A549 treated with RU486 at 1 μM for 4 hours (cell line): ENCODE measurements at places on chromosomes 1 and 21. TPM values are rescaled to one million over a fixed set of nuclear protein-coding genes. Genes with fewer than 3 reads are reported as not detected.

The TSPAN2 gene
- total RNA-seq = 0.95 to 1.5 TPM (median 1.2 TPM) in 5 replicates

The PI4KB gene
- total RNA-seq = 25.8 to 29.8 TPM (median 27.9 TPM) in 5 replicates

The CD1D gene
- 0.05 to 0.08 TPM (median 0.07 TPM) in 3 of 5 replicates, not detected in the others for total RNA-seq

The CR2 gene
- total RNA-seq = not detected in 5 replicates

The ERVH48-1 gene
- total RNA-seq = not detected in 5 replicates

The CRP gene
- total RNA-seq = not detected in 5 replicates

The KCNN3 gene
- 0.02 to 0.08 TPM (median 0.06 TPM) in 5 replicates for total RNA-seq

The TBX19 gene
- total RNA-seq = 0.84 to 1.2 TPM (median 0.93 TPM) in 5 replicates

The C1QTNF12 gene
- total RNA-seq = 0.59 to 1.7 TPM (median 1.1 TPM) in 5 replicates

The NUP210L gene
- total RNA-seq = not detected in 5 replicates

The HES3 gene
- not detected in 5 replicates for total RNA-seq

The PCSK9 gene
- 2.5 to 5.1 TPM (median 3.9 TPM) in 5 replicates for total RNA-seq

The TAS1R1 gene
- not detected in 5 replicates for total RNA-seq

The CFHR3 gene
- total RNA-seq = 0.10 to 0.18 TPM in 2 of 5 replicates, not detected in the others

The SLC19A2 gene
- total RNA-seq = 4.1 to 8.6 TPM (median 8.0 TPM) in 5 replicates

The KIF2C gene
- 39.1 to 45.8 TPM (median 42.7 TPM) in 5 replicates for total RNA-seq

The HAO2 gene
- not detected in 5 replicates for total RNA-seq

The HTR6 gene
- 0.13 to 0.22 TPM (median 0.14 TPM) in 4 of 5 replicates, not detected in the other for total RNA-seq
